ENCODE measurements at places on chromosomes 7 and 10.
A peak's percentile ranks its signal among the peaks of the same experiment; 100 is the strongest.

DNA sequence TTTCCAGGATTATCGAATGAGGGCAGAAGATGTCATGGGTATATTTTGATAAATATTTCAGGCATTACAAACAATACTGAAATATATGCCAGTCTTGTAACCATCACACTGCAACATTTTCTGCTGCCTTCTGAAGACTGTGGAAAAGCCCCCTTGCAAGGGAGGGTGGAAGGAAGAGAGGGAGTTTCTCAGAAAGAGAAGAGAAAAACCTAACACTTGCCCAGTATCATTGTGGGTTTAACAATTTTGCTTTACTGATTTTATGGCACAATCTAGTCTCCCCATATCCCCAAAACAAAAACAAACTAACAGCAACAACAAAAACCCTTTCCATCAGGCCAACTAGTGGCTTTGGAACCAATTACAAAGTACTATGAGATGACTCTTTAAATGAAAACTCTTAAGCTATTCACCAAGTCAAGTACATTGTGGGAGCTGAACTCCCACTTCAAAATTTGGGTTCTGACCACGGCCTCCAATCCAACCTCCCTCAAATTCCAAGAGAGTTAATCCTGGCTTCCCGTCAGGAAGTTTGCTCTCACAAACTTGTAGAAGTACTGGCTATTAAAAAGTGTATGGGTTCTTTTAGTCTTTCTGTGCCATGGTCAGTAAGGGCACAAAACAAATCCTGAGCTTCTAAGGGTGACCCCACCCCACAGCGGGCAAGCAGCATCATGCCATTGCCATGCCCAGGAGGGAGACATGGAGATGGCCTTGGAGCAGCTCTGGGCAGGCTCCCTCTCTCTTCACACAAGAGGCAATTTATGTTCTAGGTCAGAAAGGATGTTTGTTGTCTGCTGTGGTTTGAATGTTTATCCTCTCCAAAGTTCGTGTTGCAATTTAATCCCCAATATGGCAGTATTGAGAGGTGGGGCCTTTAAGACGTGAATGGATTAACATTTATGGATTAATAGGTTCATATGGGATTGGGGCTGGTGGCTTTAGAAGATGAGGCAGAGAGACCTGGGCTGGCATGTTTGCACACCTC is 96.3 kb downstream of the JAZF1 start:
- no peak for DNase-seq

DNA sequence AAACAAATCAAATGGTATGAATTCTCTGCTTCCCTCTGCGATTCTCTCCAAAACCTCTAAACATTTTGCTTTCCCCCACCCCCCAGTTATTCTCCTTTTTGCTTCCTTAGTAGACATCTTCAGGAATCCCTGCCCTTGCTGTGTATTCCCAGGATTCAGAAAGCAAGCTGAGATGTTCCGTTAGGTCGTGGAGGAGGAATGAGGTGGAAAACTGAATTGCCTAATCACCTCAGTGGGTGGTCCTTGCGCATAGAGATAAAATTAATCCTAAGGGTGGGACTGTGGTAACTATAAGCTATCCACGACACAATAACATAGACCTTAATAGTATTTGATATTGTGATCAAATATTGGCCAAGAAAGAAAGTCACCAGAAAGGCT is 49.1 kb upstream of the SEMA3C start:
- DNase-seq, result no peak

DNA sequence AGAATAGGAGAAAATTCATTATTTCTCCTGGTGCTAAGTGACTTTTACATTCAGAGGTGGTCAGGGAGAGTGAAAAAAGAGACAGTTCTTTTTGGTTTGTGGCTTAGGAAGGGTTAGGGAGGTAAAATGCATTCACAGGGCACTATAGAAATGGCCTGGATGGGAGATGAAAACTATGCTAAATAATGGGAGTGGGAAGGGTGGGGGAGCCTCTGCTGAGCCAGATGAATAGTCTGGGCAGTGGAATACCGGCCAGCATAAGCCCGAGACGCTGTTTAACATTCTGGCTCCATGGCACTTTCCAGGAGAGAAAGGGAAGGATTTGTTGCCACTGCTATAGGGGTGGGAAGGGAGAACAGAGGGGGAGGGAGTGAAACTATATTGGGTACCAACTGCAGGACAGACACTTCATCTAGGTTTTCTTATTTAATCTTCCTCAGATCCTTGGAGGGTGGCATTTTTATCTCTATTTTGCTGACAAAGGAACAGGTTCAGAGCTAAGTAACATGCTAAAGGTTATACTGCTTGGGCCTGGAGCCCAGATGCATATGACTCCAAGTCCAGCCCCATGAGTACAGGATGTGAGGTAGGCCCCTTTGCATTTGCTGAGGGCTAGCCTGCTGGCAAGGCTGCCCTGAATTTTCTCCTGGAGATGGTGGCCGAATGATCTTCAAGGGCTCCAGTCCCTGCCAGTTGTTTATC is 372.4 kb downstream of the CCSER2 start:
- no peak for DNase-seq

DNA sequence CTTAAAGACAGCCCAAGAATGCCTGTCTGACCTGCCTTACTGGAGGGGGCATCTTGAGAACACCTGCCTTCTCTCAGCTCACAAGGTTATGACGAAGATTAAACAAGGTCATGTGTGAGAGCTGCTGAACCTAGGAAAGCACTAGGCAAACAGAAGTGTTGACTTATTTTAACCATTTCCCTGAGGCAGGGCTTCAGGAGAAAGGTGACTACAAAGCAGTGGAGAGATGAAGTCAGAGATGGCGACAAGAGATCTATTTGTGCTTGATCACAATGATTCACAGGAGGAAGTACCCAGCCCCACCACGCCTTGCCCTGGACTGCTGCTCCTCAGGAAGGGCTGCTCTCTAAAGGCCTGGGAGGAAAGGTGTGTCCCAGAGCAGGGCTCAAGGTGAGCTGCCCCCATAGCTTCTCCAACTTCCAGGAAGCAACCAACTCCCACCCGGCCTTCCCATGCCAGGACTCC is 27.8 kb downstream of the STN1 start:
- DNase-seq, result no peak

DNA sequence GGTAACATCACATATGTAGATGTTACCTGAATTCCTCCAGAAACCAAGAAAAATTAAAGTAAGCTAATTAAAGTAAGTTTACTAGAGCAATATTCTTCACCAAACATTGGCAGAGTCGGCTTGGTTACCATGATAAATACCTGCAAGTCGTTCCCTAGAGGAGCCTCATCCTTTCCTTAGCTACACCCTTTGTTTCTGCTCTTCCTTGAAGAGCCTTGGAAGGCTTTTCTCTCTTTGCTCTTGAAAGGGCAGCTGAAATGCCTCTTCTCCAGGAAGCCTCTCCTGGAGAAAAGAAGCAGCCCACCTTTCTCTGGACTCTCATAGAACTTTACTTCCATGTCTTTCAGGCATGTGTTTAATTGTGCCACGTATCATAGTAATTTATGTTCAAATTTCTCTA is 34.9 kb upstream of the CALD1 start:
- peak; percentile 17 for DNase-seq

GRCh38 chr7:98703916-98704315 is 86.8 kb downstream of the NPTX2 start:
- no peak for DNase-seq

GRCh38 chr7:155644971-155645509 is 579 bp downstream of the RBM33 start:
- DNase-seq, result peak; percentile 60

GRCh38 chr10:10353326-10353868 is 664.3 kb upstream of the CELF2 start:
- DNase-seq, result peak; percentile 50

DNA sequence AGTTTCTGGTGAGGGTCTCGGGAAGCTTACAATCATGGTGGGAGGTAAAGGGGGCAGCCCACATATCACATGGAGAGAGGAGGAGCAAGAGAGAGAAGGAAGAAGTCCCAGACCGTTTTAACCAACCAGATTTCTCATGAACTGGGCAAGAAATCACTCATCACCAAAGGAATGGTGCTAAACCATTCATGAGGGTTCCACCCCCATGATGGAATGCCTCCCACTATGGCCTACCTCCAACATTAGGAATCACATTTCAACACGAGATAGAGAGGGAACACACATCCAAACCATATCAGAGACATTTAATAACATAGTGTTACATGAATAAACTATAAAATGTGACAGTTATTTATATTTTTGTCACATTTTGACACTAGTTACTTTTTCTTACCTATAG is 214.8 kb upstream of the MAGI2 start:
- DNase-seq, result no peak

DNA sequence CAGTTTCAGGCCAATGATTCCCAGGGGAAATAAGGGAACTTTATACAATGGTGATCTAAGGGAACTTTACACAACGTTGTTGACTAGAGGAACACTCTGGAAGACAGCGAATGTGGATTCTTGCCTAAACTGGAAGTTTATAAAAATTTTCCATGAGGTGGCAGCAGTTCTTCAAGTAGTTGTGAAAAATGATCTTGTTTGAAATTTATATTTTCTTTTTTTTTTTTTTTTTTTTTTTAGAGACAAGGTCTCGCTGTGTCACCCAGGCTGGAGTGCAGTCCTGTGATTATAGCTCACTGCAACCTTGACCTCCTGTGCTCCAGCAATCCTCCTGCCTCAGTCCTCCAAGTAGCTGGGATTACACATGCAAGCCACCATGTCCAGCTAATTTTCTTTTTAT is 32.1 kb upstream of the GTF2I start:
- no peak for DNase-seq

DNA sequence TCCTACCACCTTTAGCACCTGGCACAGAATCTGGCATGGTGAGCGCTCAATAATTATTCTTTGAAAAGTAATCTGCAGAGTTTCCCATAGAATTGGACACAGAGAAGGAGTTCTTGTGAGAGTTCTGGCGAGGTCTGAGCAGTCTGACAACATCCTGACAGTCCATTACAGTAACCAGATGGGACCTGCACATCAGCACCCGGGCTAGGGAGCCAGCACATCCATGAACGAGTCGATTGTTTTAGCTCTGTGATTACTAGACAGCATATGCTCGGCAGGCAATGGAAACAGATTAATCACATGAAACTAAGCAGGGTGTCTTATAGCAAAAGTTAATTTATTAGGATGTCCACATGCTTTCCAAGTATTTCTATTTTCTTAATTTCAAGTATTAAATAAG is 96.7 kb downstream of the SEMA3D start:
- DNase-seq, result no peak

DNA sequence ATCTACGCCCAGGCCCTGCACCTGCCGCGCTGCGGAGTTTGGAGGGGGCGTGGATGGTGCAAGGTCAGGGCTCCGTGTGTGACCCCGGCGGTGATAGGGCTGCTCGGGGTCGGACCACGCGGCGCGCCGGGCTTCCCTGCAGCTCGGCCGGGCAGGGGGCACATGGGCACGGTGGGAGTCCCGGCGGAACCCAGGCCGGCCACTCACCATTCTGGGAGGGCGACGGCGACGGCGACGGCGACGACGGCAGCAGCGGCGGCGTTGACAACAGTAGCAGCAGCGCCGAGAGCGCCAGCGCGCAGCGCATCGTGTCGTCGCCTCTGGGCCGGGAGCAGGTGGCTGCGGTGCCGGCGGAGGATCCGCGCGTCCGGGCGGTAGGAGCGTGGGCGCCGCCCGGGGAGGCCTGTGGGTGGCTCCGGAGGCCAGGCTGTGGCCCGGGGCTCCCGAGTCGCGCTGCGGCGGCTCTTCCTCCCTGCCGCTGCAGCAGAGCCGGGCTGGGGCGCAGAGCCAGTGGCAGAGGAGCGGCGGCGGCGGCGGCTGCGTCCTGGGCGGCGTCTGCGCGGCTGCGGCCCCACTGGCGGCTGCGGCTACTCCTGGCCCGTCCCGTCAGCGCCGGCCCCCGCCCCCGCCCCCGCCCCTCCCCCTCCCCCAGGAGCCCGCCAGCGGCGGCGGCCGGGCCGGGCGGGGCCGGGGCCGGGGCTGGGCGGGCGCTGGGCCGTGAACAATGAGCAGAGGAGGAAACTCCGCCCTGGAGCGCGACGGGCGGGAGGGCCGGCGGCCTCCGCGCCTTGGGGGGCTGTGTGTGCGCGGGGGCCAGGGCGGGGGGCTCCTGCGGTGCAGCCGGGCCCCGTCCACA is at the start of gene PODXL:
Gene PODXL, minus strand, starts transcription at position 576 of the 856 bp plus-strand sequence. Its CDS starts 269 bp downstream, at position 307.
- DNase-seq, result peak; percentile 91

DNA sequence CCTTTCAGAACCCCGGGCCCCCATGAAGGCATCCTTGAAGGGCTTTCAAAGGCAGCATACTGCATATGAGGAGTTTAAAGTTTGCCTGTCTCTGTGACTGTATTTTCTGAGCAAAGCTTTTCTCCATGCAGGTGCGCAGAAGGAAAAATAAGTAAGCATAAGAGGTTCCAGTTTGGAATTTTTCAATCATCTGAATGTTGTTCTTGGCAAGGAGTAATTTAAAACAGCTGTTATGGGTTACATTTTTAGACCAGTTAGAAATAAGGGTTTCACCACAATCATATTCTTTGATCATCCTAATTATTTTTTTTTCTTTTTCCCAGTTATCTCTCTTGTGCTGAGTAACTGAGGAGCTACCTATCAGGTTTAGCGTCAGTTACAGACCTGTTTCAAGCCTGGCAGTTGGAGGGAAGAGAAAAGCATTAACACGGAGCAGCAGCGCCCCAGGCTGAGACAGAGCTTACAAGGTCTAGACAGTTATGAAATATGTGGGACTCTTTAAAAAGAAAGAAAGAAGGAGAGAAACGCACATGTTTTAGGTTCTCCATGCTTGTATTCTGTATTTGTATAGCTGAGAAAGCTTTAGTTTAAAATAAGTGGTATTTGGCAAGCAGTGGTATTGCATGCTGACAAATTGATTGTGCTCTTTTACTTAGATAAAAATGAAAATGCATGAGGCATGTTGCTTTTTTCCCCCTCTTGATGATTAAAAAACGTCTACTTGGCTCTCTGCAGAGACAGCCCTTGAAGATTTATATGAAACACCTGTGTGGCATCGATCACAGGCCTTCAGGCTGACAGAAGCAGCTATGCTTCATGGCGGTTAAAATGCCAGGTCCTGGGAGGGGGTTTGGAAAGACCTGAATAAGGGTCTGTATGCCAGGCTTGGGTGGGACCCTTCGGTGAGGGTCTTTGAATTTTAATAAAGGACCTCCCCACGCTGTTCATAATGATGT is 157.6 kb downstream of the GRK5 start:
- DNase-seq, result no peak

- peak; percentile 96 for DNase-seq
Observed at GRCh38 chr10:117541909-117542705, 439 bp upstream of the EMX2 start.

DNA sequence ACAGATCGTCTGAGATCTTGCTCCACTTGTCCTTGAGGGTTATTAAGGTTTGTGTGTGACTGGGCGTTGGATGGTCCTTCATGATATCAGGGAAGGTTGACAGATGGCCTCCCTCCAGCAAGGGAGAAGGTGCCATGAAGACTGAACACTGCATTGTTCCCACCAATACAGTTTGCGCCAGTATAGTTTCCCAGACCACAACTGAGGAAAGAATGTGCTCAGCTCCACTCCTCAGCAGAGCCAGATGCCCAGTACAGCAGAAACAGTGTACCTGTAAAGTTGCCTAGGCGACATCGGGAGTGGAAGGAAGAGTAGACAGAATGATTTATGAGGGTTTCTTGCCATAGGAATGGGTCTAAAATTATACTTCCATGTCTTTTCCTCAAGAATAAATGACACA is 137.5 kb downstream of the ST7 start:
- DNase-seq, result no peak
